ENCODE measurements at places on chromosomes 1 and 21.

GRCh38 chr1:97533358-97533757 lies 387.5 kb downstream of the DPYD start:
- no peak for DNase-seq

GRCh38 chr1:68590473-68590872 lies 93.6 kb upstream of the DEPDC1 start:
- no peak for DNase-seq

DNA sequence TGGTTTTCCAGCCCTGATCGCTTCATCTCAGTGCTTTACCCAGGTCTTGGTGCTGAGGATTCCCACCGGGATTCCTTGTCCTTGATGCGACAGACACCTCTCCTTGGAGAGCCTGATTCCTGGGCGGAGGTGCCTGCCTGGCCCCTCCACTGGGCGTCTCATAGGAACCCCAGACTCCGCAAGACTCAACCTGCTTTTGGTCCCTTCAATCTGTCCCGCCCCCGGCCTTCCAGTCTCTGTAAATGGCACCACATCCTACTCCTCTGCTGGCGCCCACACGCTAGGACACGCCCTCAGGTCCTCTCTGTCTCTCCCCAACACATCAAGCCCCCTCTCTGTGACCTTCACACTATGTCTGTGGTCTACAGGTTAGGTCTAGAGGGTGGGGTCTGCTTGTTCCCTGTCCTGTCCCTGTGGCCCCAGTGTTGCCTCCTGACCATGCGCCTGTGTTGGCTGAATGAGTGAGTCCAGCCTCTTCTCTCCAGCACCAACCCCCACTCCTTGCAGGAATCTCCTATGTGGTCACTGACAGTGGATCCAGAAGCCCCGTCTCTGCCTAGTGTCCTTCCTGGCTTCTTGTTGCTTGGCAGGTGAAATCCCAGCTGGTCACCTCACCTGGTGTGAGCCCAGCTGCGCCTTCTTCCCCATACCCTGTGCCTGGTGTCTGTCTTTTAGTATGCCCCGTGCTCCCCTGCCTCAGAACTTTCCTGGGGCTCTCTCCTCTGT lies 119.7 kb upstream of the C1orf174 start:
- DNase-seq: no peak

DNA sequence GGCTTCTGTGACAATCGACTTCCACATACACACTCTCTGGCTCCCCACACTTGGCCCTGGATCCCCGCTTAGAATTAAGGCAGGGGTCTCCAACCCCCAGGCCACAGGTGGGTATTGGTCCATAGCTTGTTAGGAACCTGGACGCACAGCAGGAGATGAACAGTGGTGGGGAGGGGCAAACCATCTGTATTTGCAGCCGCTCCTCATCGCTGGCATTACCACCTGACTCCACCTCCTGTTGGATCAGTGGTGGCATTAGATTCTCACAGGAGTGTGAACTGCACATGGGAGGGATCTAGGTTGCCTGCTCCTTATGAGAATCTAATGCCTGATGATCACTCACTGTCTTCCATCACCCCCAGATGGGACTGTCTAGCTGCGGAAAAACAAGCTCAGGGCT lies 16.0 kb downstream of the TRIM62 start:
- no peak for DNase-seq

- no peak for DNase-seq
Observed at GRCh38 chr1:69491416-69491815, 76.3 kb upstream of the LRRC7 start.

GRCh38 chr1:231643071-231643934 lies 16.7 kb downstream of the DISC1 start:
- no peak for DNase-seq

- DNase-seq: no peak
Observed at GRCh38 chr1:231694465-231695077, 68.0 kb downstream of the DISC1 start.

GRCh38 chr1:247322849-247323586 lies 8.6 kb downstream of the ZNF496 start:
- DNase-seq: no peak

GRCh38 chr1:3213730-3214129 lies 144.7 kb downstream of the PRDM16 start:
- DNase-seq: no peak

DNA sequence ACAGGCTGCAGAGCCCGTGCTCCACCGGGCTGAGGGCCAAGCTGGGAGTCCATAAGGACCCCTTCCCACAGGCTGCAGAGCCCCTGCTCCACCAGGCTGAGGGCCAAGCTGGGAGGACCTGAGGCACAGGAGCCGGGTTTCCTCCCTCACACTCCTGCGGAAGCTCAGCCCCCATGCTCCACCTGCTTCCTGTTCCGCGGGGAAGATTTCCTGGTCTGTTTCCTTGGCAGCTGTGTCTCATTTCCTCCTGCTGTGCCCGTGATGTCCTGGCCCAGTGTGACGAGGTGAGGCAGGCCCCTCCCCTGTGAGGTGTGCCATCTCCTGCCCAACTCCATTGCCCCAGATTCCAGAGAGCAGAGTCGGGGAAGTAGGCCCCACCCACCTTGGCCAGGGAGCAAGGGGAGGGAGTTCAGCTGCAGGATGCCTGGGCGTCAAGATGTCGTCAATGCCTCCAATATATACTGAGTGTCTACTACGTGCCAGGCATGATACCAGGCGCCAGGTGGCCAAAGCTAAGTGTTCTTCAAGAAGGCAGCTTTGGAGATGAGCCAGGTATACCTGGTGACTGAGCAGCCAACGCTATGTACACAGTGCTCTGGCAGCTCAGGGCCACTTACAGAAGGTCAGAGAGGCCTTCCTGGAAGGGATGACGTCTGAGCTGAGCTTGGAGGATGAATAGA lies 58.8 kb downstream of the NAV1 start:
- no peak for DNase-seq

DNA sequence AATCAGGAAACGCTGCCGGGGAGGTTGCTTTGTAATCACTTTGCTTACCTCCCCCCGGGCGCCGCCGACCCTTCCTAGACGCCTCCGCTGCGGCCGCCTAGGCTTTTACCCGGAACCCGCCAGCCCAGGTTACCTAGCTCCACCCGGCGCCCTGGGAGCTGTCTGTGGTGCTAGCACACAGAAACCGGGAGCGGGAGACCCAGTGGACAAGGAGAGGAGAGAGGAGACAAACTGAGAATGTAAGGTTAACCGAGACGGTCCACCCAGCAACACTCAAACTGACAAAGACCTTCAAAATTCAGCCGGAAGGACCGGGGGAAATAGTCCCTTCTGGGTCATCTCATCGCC lies 9.8 kb downstream of the BARHL2 start:
- DNase-seq: peak; percentile 46

GRCh38 chr1:41809692-41810091 lies 109.0 kb downstream of the HIVEP3 start:
- no peak for DNase-seq

- no peak for DNase-seq
Observed at GRCh38 chr1:245645406-245645805, 490.6 kb downstream of the KIF26B start.

DNA sequence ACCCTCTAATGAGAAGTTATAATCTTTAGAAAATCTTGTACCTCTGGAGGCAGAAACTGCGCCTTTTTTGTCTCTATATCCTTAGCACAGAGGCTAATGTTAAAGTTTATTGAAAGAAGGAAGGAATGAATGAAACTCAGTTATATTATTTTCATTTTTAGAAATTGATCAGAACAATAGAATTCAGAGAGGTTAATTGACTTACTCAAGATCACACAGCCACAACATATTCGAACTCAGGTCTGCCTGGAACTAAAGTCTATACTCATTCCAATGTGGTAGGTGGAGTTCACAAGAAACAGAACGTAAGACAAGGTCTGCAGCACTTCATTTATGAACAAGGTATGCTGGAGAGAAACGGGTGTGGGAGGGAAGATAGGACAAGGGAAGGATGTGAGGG lies 23.0 kb upstream of the ITPKB start:
- DNase-seq: no peak

GRCh38 chr21:42661688-42662429 lies 8.4 kb downstream of the PDE9A start:
- no peak for DNase-seq

- no peak for DNase-seq
Observed at GRCh38 chr1:47898133-47898845, 98.9 kb downstream of the TRABD2B start.

DNA sequence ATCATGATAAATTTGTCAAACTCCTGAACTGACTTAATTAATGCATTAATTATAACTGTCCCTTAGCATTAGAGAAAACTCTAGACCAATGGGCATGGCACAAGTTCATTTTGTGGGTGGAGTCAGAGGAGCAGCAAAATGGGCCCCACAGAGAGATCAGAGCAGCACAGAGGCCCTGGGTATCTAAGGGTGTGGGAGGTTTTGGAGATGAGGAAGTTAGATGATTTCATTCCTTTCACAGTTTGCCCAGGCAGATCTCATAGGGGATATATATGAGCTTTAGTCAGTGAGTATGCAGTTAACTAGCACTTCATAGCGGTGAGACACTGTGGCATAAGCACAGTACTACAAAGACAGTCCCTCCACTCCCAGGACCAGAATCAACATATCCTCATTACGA lies 117.3 kb downstream of the MAB21L3 start:
- no peak for DNase-seq

- DNase-seq: peak; percentile 78
Observed at GRCh38 chr21:34771512-34772028, 102.8 kb downstream of the CLIC6 start.

- DNase-seq: no peak
Observed at GRCh38 chr1:201013991-201014815, 9.3 kb downstream of the KIF21B start.

GRCh38 chr1:150545486-150546032 lies 3.6 kb upstream of the ADAMTSL4 start:
- no peak for DNase-seq

All from fibroblast of pulmonary artery (primary cell).